Activated T-helper 9 cell treated with anti-CD3 and anti-CD28 coated beads, Interleukin-2, amount 50 U/mL, for 16 hours (primary cell): ENCODE measurements at places on chromosomes 12 and 14.

DNA sequence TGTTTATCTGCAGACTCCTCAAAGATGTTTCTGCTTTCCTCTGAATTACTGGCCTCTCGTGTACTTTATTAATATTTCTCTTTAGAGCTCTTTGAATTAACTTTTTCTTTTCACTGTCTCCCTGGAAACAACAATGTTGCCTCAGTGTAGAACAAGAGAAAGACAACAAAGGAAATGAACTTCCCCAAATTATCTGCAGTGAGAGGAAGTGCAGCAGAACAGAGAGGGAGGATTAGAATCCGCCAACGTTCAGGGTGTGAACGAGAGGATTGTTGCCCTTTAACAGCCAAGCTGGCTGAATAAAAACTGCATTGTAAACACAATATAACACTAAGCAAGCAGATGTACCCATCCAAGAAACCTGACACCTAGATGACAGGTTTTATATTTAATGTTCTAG is 375.9 kb downstream of the GALC start:
- no peak for DNase-seq

GRCh38 chr14:54651649-54652048 is 84.7 kb downstream of the SAMD4A start:
- DNase-seq = no peak

DNA sequence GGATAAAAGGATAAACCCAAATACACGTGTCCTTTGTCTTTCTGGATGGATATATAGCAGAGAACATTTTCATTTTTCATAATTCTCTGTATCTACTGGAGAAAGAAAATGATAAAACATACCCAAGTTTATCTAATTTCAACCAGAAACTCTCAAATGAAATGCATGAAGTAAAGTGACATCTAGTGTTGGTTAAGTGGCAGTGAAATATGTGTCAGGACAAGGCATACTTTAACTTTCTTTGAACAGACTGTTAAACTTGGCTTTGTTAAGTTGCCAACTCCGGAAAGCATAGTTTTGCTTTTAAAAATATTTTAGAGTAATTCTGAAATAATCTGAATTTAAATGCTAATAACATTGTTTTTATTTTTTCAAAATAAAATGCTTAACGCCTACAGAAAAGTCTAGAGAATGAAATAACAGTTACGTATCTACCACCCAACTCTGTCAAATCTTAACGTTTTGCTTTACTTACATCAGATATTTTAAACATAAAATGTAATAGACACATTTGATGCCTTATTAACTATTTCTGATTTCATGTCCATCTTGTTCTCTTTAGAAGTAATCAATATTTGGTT is 25.2 kb upstream of the NTN4 start:
- no peak for DNase-seq

DNA sequence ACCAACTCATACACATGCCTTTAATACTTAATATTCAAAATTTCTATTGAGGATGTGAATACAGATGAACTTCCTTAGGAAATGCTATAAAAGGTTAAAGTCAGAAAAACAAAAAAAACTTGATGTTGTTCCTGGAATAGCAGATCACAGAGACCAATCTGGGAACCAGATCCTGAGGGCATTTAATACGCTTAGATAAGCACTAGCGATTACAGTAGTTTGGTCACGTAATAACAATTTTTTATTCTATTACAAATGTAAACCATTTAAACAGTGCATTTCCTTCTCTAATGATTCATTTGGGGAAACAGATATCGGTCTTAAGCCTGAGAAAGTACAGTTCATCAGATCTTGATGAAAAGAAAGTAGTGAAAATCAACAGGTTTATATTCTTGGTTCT is 30.8 kb upstream of the ABCC9 start:
- no peak for DNase-seq

GRCh38 chr12:10563966-10564365 is 49.4 kb downstream of the MAGOHB start:
- DNase-seq = no peak

GRCh38 chr14:96143906-96144305 is 60.7 kb upstream of the BDKRB2 start:
- DNase-seq = no peak

GRCh38 chr12:42873401-42873800 is 283.9 kb upstream of the PRICKLE1 start:
- DNase-seq = no peak

DNA sequence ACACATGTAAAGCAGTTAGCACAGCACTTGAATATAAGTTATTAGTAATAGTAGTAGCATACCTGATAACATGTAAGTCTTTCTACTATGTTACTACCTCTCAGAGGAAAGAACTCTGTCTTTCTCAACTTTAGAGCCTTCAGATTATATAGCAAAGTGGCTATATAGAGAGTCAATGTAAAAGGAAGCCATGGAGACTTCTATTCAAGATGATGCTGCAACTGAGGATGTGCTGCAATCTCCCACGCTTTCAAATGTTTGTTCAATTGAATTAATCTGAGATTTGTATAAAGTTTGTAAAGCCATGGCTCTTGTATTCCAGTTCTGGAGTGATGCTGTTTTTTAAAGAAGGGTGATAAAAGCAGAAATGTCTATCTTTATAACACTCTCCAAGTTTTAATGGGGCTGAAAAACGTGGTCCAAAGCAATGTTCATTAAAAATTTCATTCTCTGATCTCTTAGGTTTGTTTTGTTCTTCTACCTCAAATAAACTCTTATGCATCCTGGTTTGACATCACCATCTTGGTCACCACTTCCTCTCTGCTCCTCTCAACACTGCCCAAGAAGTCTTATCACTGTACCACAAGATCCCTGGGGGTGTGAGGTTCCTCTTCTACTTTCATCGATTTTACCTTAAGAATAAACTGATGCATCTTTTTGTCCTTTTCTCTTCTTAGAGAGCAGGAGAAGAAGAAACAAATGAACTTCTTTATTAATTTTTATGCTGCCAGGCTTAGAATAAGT is 40.6 kb downstream of the C12orf42 start:
- DNase-seq = no peak

DNA sequence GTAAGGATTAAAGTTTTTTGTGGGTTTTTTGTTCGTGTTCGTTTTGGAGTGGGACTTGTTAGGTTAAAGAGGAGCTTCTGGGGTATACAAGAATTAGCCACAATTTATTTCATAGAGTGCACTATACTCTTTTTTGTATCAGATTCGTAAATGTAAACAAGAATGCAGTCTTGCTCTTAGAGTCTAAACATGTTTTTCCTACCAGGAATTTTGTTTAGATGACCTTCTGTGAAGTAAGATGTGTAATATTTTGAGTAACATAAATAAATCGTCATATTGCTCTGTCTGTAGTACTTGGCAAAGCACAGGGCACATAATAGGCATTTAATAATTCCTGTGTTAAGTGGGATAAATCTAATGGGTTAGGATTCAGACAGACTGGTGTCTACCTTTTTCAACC is 9.6 kb downstream of the CNOT2 start:
- no peak for DNase-seq

DNA sequence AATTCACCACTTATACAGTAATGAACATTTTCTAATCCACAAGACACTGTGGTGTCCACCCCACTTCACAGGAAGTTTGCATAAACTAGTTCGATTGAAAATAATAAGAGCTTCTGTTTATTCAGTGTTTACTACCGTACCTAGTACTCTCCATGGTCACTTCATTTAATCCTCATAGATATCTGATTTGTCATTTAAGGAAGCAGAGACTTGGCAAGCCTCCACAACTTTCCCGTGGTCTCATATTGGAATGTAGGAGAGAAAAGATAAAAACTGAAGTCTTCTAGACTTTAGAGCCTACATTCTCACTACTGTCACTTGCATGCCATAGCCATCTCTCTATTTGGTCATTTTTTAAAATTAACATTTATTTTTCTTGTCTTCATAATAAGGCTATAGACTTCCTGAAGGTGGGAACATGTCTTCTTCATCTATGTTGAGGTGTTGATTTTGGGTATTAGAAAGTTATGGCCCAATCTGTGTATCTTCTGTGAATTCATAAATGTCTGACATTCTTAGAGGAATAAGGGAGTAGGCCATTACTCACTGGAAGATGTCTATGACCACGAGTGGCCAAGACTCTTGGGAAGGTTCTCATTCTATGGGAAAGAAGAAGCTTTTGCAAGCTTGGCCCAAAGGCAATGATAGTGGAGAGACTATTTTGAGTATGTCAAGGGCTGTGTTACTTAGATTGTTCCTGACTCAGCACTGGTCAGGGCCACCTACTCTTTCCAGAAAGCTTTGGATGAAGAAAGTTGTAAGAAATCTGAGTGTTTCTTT is 423.7 kb downstream of the LRIG3 start:
- no peak for DNase-seq

DNA sequence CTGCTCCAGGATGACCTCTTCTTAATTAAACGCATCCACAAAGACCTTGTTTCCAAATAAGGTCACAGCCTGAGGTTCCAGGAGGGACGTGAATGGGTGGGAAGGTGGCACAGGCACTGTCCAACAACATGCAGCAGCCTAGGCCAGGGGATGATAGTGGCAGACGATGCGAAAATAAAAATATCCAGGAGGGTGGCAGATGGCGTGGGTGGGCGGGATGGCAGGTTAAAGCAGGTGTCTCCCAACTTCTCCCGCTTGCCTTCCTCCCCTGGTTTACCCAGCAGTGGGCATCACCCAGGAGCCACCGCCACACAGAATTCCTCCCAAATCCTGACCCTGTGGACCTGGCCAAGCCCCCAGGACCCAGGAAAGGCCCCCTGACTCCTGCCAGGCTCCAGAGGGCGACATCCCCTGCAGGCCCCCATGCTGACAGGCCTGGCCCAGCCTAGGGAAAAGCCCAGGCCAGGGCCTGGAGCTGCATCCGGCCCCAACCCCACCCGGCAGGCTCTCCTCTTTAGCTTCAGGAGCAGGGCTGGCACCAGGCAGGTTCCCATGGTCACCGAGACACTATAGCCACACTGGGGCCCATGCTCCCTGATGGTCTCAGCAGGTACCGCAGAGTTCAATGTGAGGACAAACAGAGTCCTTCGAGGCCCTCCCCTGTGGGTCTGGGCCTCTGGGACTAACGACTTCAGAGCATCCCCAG is 9.7 kb downstream of the NCOR2 start:
- no peak for DNase-seq

DNA sequence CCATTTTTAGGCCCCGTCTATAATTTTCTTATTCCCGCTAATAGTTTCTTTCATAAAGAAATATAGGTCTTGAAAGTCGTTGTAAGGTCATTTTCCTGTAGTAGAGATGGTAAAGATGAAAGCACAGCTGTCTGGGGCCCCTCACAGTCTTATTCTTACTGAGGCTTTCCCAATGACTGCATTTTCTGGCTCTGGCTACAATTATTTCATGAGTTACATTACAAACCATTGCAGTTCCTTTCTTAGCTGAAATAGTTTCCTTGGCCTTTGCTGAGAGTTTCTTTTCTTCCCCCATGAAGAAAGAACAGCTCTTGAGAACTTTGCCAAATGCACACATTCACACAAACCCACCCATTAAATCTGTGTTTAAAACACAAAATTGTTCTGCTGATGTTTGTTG is 113.0 kb downstream of the DYRK2 start:
- no peak for DNase-seq

GRCh38 chr14:72906879-72907278 is 13.0 kb upstream of the DPF3 start:
- DNase-seq = no peak

GRCh38 chr12:3538466-3539030 is 47.5 kb downstream of the PRMT8 start:
- DNase-seq = no peak

- DNase-seq = no peak
These were observed 22.7 kb upstream of the KRT78 start for GRCh38 chr12:52871291-52872039.

GRCh38 chr14:106564058-106564643 is 1037.8 kb downstream of the TMEM121 start:
- DNase-seq = peak; percentile 54

GRCh38 chr14:70027785-70028428 is 148.7 kb downstream of the SMOC1 start:
- peak; percentile 35 for DNase-seq

GRCh38 chr12:96091833-96092232 is 56.4 kb upstream of the LTA4H start:
- DNase-seq = no peak

DNA sequence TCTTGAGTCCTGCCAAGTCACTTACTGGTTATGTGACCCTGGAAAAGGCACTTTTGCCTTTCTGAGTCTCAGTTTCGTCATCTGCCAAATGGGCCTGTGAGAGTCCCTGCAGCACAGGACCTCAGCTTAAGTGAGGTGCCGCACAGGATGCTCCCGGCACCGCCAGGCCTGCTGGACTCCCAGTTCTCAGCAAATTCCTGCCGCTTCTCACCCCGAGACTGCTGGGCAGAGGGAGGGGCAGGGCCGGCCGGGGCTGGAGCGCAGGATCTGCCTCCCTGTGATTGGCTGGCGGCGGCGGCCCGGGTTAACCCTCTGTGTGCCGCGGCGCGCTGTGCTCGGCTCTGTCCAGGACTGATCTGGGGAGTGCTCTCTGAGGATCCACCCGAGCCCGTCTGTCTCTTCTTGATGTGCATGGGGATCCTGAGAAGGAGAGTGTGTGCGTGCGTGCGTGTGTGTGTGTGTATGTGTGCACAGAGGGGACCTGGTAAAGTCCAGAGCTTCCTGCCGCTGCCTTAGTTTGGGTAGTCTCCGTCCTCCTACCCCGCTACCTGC is 8.6 kb downstream of the SETD1B start:
- no peak for DNase-seq

DNA sequence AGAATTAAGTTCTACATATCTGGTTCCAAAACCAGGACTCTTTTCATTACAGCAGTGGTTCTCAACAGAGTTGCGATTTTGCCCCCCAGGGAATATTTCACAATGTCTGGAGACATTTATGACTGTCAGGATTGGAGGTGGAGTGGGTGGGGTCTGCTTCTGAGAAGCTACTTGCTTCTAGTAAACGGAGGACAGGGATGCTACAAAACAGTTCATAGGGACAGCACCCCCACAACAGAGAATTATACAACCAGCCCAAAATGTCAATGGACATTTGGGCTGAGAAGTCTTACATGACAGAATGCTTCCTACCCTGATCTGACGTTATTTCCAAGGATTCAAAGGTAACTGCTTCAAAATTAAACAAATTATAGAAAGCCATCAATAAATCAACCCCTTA is 739 bp upstream of the SPATA7 start:
- no peak for DNase-seq

- DNase-seq = no peak
These were observed 1021.5 kb downstream of the TMEM121 start for GRCh38 chr14:106547735-106548434.

- no peak for DNase-seq
These were observed 9.7 kb downstream of the NFATC4 start for GRCh38 chr14:24377657-24378056.

GRCh38 chr14:59882957-59883356 is 12.4 kb upstream of the RTN1 start:
- DNase-seq = no peak

DNA sequence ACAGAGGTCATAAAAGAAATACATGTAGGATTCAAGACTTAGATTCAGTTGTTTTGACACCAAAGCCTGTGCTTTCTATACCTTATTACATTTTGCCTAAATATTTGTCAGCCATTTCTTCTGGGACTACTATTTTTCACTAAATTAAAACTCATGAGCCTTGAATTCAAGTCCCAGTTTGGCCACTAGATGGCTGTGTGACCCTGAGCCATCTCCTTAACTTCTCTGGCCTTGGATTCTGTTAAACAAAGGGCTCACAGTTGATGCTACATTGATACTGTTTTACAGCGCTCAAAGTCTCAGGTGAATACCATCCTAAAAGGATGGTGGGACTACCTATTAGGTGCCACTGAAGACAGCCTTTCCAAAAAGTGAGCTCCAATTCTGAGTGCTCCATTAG is 39.6 kb upstream of the CCDC198 start:
- DNase-seq = no peak

- DNase-seq = no peak
These were observed 36.1 kb downstream of the NCOR2 start for GRCh38 chr12:124531281-124531745.

- DNase-seq = no peak
These were observed 3.0 kb upstream of the PLEKHG6 start for GRCh38 chr12:6307529-6307928.
